ENCODE measurements at places on chromosomes 6 and 20. TPM values are rescaled to one million over a fixed set of nuclear protein-coding genes. Genes with fewer than 3 reads are reported as not detected.

BPIFB2 gene
- total RNA-seq = not detected

MUCL3 gene
- total RNA-seq = not detected

PRKN gene
- total RNA-seq = 0.16 TPM

SLCO4A1 gene
- total RNA-seq = 5.0 TPM

GTPBP2 gene
- 68.4 TPM for total RNA-seq

TGM3 gene
- not detected for total RNA-seq

PNLDC1 gene
- total RNA-seq = 1.3 TPM

SYCP2 gene
- 0.49 TPM for total RNA-seq
